Hepatic stellate cell (primary cell): ENCODE measurements at places on chromosomes 13 and 19.

- DNase-seq, result no peak
These were observed 4.7 kb downstream of the LSM4 start for GRCh38 chr19:18317961-18318800.

DNA sequence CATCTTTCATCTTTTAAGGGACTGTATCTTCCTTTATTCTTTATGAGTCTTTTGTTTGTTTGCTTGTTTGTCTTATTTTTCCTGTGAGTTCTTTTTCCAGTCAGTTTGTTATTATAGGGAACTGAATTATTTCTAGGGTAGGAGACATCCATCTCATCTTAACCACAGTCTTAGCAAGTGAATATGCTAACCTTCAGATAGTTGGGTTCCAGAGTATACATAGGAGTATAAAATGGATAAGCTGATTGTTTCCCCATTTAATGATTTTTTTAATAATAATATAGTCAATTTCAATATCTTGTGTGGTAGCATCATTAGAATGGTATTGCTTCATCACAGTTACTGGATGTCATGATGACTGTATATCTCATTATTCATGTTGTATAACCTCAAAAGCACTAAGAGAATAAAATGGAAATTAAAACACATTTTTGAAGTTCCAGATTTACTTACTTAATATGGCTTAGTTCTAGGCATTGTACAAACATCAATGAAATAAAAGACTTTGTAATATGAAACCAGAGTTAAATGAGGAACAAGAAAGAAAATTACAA, 33.0 kb downstream of the GPC6 start:
- DNase-seq, result no peak

DNA sequence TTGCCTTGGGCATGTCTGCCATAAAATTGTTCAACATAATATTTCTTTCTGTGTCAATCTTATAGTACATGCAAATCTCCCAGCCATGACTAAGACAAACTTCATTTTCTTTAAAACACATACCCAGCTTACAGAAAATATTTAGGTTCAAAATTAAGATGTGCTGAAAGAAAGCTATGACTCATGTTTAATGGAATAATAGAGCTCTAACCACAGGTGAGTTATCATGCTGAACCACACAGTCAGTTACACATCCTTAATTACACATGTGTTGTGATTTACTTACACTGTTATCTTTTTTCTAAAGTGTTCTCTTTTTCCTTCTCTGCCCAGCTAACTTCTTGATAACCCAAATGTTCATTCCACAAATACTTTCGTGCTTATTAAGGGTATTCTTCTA, 1831.2 kb downstream of the OLFM4 start:
- DNase-seq, result no peak

GRCh38 chr19:29364224-29364726, 151.3 kb upstream of the UQCRFS1 start:
- DNase-seq, result no peak

DNA sequence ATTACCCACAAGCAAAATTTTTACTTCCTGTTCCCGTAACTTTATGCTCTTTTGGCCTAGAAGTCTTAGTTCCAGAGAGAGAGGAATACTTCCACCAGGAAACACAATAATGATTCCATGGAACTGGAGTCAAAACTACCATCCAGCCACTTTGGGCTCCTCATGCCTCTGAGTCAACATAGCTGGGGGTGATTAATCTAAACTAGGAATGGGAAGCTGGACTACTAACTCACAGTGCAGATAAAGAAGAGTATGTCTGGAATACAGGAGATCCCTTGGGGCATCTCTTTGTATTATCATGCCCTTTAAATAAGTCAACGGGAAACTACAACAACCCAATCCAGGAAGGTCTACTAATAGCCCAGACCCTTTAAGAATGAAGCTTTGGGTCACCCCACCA, 8.9 kb upstream of the ELF1 start:
- DNase-seq, result no peak

DNA sequence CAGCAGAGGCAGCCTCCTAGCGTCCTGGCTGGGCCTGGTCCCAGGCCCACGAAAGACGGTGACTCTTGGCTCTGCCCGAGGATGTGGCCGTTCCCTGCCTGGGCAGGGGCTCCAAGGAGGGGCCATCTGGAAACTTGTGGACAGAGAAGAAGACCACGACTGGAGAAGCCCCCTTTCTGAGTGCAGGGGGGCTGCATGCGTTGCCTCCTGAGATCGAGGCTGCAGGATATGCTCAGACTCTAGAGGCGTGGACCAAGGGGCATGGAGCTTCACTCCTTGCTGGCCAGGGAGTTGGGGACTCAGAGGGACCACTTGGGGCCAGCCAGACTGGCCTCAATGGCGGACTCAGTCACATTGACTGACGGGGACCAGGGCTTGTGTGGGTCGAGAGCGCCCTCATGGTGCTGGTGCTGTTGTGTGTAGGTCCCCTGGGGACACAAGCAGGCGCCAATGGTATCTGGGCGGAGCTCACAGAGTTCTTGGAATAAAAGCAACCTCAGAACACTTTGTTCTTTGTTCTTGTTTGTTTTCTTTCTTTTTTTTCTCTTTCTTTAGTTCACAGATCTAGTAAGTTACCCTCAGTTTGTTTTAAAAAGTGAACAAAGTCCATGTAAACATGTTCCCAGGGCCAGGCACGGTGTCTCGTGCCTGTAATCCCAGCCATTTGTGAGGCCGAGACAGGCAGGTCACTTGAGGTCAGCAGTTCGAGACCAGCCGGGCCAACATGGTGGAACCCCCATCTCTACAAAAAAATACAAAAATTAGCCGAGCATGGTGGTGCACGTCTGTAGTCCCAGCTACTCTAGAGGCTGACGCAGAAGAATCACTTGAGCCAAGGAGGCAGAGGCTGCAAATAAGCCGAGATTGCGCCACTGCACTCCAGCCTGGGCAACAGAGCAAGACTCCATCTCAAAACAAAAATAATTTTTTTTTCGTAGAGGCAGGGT, 10.2 kb downstream of the ANGPTL4 start:
- DNase-seq, result no peak

DNA sequence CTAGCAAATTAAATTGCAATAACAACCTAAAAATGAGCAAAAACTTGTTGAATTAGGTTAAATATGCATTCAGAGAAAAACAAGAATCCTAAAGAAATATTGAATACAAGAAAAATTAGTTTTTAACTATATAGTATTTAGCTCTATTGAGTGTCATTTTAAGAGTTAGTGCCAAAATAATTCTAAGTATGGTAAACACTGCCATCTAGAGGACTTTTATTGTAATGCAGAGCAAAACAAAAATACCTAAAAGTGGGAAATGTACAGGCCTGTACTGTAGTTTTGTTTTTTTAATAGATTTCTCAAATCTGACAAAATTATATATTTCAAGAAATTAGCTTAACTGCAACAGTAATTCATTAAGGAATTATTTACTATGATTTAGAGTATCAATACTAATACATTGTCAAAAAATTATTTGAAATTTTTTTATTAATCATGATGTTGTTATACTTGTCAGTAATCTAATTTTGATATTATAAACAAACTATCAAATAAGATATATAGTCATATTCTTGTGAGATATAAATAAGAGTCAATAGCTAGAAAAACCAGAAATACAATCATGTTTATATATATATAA, 8.2 kb upstream of the PCDH9 start:
- no peak for DNase-seq

- peak; percentile 43 for DNase-seq
These were observed 62.3 kb downstream of the CHST8 start for GRCh38 chr19:33683881-33684537.

- peak; percentile 58 for DNase-seq
These were observed 17.6 kb downstream of the EMP3 start for GRCh38 chr19:48342841-48343540.

- DNase-seq, result no peak
These were observed 40.1 kb downstream of the PSPC1 start for GRCh38 chr13:19742643-19743042.

- no peak for DNase-seq
These were observed 8.0 kb downstream of the ATP4A start for GRCh38 chr19:35555301-35556005.

- no peak for DNase-seq
These were observed 132.1 kb upstream of the MCF2L start for GRCh38 chr13:112836940-112837339.

- DNase-seq, result peak; percentile 55
These were observed 4.1 kb upstream of the CD79A start for GRCh38 chr19:41872775-41873647.

GRCh38 chr19:3968556-3969434, 2.1 kb downstream of the DAPK3 start:
- DNase-seq, result peak; percentile 94
